Frontal cortex (tissue), 4 donors: ENCODE measurements at places on chromosomes 16 and 17.
A peak's percentile ranks its signal among the peaks of the same experiment; 100 is the strongest.

- no peak for DNase-seq
These were observed 15.4 kb downstream of the HS3ST3B1 start for GRCh38 chr17:14316126-14316832.

GRCh38 chr17:35088356-35088880, 24.9 kb upstream of the RFFL start:
- DNase-seq, result peak; percentile 43

DNA sequence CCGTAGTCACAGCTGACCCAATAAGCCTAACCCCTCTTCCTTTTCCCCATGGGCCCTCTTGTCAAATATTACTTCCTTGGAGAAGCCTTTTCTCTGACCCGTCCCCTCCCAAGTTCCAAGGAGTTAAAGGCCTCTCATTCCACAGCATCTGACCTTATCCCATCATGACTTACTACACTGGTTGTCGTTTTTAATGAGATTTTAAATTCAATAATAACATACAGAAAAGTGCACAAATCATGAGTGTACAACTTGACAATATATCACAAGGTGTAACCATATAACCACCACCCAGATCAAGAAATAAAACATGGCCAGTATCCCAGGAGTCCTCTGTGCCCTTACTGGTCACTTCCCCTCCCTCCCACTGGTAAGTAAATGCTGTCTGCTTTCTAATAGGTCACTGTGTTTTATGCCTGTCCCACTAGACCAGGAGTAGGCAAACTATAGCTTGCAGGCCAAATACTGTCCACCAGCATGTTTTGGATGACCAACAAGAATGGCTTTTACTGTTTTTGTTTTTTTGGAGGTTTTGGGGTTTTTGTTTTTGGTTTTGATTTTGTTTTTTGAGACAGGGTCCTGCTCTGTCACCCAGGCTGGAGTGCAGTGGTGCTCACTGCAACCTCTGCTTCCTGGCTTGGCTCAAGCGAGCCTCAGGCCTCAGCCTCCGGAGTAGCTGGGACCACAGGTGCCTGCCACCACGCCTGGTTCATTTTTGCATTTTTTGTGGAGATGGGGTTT, 1.2 kb upstream of the FDXR start:
- DNase-seq, result no peak

GRCh38 chr16:70670175-70670574, 15.7 kb downstream of the MTSS2 start:
- DNase-seq, result no peak

GRCh38 chr17:28272166-28272565, 46.8 kb upstream of the TMEM97 start:
- DNase-seq, result no peak

DNA sequence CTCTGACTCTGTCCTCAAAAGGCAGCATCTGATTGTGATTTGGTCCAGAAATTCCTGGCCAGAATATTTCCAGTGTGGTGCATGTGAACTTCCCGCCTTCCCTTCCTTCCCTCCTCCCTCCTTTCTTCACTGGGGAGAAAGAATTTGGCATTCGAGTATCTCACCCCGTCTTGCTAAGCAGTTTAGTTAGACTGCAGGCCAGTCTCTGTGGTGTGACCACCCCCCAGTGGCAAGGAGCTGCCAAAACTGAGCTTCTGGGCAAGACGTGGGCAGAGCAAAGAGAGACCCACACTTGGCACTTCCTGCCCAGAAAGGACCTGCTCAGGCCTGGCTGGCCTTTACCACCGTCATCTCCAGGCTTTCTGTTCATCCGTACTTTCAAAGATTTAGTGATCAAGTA, 36.4 kb downstream of the SNX20 start:
- DNase-seq, result peak; percentile 71

- peak; percentile 86 for DNase-seq
These were observed 1.9 kb downstream of the SLC16A3 start for GRCh38 chr17:82230609-82231311.

DNA sequence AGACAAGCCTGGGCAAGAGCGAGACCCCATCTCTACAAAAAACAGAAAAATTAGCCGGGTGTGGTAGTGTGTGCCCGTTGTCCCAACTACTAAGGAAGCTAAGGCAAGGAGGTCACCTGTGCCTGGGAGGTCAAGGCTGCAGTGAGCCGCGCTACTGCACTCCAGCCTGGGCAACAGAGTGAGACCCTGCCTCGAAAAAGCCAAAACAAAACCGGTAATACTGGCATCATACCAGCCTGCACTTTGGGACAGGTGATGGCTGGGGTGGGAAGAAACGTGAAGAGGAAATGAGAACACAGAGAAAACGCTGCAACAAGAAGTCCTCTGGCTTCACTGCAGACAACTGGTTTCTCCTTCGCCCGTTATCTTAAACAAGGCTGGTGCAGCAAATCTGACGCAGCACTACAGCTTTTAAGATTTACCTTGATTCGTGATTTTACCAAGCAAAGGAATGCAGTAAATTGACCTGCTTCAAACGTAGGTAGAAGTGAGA, 725 bp upstream of the CASC3 start:
- DNase-seq, result no peak

- DNase-seq, result no peak
These were observed 4.1 kb downstream of the SDR42E1 start for GRCh38 chr16:82007189-82007588.

DNA sequence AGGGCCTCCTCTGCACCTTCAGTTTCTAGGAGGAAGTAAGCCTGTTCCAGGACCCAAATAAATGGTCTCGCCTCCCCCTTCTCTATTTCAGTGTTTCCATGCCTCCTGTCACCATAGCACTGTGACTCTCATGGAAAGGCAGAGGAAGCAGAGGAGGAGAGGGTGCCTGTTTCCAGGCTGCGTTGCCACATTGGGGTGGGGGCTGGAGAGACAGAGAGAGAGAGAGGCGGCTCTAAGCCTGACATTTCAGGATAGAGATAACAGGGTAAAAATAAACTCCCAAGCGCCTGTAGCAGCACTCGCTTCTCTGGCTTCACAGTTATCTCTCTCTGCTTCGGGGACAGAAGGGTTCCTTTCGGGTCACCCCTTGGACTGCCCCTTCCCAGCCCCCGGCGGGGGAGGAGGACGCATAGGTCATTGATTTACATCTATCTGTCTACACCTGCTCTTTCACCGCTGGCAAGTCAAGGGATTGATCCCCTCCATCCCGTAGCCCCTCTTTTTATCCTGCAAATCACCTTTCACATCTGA, 71.2 kb upstream of the MRTFB start:
- DNase-seq, result no peak

- no peak for DNase-seq
These were observed 256.2 kb downstream of the FOXL1 start for GRCh38 chr16:86834451-86835035.

- no peak for DNase-seq
These were observed 50.0 kb downstream of the SF3B3 start for GRCh38 chr16:70573451-70574121.

- DNase-seq, result no peak
These were observed 277.8 kb upstream of the FOXF1 start for GRCh38 chr16:86232496-86232895.

GRCh38 chr17:78875363-78876093, 27.5 kb downstream of the CEP295NL start:
- no peak for DNase-seq

GRCh38 chr17:67400193-67400592, 23.1 kb downstream of the PITPNC1 start:
- no peak for DNase-seq

DNA sequence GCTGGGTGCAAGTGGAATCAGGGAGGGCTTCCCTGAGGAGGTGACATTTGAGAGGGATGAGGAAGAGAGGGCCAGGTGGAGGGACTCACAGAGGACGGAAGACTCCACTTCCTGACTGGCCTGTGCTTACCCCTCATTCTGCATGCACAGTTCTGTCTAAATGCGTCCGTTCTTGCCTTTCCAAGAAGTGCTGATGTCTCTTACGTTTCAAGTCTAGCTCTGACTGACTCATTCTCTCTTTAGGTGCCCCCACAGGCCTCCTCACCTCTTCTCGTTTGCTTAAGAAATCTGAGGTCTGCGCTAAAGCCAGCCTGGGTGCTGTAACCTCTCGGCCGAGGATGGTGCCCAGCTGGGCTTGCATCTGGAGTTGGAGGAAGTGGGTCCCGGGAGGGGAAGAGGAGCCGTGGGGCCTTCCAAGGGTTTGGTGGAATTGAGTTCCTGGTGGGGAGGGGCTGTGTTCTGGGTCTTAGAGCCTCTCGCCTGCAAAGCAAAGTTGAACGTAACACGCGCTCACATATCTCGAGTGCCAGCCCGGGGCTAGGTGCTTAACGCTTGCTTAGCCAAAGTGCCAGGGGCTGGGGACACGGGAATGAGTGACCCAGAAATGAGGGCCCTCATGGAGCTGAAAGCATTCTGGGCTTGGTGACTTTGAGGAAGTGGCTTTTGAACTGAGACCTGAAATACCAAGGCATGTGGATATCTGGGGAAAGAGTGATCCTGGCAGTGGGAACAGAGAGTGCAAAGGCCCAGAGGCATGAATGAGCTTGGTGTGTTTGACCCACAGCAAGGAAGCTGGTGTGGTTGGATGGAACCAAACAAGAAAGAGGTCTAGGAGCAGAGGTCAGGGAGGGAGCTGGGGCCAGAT, 4.8 kb downstream of the IL4R start:
- DNase-seq, result no peak
